ENCODE measurements at places on chromosomes 16 and 17. TPM values are rescaled to one million over a fixed set of nuclear protein-coding genes. Genes with fewer than 3 reads are reported as not detected.

DNA sequence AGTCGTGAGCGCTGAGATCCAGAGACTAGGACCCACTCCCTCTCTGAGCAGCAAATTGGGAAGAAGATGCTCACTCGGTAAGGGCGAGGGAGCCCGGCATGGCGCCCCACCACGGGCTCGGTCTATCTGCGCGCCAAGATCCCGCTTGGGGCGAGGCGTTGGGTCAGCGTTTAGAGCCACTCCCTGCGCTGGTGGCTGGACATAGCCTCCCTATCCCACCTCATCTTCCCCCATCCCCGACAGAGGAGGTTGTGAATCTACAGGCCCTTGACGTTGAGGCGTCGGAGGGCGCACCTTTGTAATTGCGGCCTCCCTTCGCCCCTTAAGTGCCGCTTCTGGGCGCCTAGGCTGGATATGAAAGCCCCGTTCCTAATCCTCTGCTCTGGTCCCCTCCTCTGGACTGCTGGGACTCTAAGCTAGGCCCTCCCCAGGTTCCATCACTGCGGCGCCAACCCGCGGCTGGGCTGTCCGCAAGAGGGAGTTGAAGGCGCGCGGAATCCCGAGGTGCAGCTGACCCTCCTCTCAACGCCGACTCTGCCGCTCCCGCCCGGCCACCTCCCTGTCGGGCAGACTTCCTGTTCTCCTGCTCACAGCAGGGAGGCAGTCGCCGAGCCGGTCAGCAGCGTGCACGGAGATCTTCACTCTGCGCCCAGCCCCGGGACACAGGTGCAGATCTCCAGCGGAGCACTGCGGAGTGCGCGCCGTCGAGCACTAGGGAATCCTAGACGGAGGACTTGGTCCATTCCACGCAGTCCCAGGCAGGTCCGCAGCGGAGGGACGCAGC lies 16.1 kb upstream of the HOXB9 start:
- DNase-seq = no peak

GNG13 gene
- total RNA-seq = not detected

MAPT gene
- 39.3 TPM for total RNA-seq

FMNL1 gene
- total RNA-seq = 13.7 TPM

DNA sequence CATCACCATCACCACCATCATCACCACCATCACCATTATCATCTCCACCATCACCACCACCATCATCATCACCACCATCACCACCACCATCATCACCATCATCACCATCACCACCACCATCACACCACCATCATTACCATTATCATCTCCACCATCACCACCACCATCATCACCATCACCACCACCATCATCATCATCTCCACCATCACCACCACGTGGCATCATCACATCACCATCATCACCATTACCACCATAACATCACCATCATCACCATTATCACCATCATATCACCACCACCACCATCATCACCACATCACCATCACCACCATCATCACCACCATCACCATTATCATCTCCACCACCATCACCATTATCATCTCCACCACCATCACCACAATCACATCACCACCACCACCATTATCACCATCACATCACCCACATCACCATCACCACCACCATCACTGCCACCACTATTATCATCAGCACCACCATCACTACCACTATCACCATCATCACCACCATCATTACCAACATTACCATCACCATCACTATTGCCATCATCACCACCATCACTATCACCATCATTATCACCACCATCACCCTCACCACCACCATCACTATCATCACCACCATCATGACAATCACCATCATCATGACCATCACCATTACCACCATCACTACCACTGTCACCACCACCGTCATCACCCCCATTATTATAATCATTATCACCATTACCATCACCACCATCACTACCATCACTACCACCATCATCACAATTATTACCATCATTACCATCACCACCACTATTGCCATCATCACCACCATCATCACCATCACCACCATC lies 99.1 kb downstream of the DNAH17 start:
- no peak for DNase-seq

- DNase-seq = no peak
Observed at GRCh38 chr17:72152387-72152929, 31.6 kb downstream of the SOX9 start.

HAP1 gene
- total RNA-seq = 0.14 TPM

CCDC154 gene
- total RNA-seq = 1.7 TPM

DNA sequence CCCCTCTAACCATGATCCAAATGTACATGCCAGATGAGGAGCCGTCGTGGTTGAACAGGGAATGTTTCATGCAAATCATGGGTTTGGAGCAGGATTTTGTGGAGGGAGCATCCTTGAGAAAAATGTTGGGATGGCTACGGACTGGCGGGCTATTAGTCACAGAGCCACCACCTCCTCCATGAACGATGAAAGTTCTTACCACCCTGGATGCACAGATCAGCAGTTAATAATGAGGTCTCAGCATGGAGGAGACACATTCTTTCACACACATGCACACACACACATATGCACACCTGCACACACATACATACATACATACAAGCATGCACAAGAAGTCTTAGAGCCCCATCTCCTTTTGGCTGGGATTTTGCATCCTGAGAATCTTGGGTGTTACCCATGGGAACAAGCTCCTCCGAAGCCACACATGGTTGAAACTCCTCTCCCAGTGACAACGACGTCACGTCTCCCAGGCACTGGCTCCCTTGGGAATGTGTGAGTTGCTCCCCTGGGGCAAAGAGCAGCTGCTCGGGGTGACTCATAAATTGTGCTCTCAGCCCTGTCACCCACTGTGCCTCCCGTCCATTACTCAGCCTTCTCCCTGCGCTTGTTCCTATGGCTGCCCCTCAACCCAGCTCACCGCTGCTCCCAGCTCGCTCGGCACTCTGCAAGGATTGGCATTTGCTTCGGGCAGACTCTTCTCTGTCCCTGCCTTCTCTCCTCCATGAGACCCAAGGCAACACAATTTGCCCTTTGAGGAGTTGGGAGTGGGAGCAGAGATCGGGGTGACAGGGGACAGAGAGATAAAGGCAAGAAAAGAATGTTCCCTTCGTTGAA lies 344.6 kb downstream of the SOX9 start:
- no peak for DNase-seq

Data from Right ventricle myocardium inferior (tissue), 1 donor.